B cell (primary cell): ENCODE measurements at places on chromosomes 12 and 14.
A peak's percentile ranks its signal among the peaks of the same experiment; 100 is the strongest.

GRCh38 chr12:69167648-69168165, 71.7 kb upstream of the CPSF6 start:
- DNase-seq: no peak

GRCh38 chr14:59583755-59584154, 7.1 kb upstream of the CCDC175 start:
- DNase-seq: no peak

DNA sequence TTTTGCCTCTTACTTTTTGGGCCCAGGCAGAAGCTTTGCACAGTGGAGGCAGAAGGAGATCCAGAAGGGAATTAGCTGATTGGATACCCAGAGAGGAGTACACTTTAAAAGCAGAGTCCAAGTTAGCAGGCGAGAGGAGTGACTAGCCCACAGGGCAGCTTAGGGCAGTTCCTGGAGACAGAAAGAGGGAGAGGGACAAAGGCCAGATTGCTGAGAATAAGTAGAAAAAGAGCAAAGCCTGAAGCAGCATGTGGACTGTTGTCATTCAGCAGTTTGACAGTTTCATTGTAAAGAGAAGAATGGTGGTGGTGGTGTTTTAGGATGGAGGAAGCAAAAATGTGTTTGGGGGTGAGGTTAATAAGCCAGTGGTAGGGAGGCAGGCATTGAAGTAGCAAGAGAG, 95.1 kb downstream of the PELI2 start:
- DNase-seq: no peak

DNA sequence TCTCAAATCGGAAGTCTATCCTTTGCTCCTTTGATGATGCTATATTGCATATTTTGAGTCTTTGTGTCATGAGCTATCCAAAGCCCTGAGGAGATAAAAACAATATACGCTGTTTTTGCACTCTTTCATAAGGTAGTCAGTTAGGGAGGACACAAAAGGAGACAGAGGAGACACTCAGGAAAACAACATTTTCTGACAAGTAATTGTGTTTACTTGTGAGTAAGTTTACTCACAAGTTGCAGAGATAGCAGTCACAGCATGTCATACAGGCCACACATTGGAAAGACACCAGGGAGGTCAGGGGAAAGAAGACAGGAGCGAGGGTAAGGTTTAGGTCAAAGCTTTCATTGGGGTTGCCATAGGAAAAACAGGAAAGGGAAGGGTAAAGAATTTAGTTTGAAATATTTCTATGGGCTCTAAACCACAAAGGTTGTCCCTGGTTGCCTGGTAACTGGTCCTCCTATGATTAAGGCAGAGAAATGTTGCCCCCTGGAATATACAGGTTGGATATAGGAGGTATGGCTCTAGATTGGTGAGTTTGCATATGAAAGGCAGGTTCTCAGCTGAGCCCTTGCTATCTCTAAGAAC, 7.4 kb upstream of the GABARAPL1 start:
- no peak for DNase-seq

DNA sequence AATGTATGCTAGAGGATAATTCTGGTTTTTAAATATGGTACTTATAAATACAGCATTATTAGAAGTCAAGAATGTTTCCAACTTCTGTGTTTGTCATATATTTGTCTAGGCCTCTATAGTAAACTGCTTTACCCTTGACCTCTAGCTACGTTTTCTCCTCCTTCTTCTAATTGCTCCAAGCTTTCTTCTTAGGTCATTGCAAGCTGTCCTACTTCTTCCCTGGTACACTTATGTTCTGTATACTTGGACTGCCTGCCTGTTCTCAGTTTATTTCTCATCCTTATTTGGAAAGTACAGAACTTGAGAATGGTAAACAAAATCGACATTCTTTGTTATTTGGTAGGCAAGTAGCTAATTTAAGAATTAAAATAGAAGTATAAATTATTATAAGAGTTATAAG, 23.9 kb upstream of the ATP2B1 start:
- DNase-seq: no peak

DNA sequence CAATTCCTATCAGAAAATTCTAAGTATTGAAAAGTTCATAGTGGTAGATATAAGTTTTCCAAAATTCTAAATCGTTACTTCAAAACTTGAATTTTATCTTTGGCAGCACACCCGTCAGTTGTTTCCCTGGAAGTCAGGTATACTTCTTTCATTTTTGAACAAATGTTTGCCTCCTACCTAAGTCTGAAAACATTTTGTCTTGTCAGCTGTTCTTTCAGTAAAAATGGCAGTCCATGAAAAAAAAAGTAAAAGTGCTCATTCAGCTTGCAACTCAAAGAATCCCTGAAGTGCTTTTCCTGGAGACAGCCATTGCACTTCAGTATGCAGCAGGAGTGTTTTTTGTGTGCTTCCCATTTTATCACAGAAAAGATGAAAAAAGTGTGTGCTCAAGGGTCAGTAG, 130.1 kb upstream of the NEDD1 start:
- no peak for DNase-seq

- DNase-seq: peak; percentile 59
Observed at GRCh38 chr14:60655898-60656685, 6.8 kb upstream of the SIX1 start.

- no peak for DNase-seq
Observed at GRCh38 chr12:90959032-90959431, 4.1 kb upstream of the CCER1 start.

DNA sequence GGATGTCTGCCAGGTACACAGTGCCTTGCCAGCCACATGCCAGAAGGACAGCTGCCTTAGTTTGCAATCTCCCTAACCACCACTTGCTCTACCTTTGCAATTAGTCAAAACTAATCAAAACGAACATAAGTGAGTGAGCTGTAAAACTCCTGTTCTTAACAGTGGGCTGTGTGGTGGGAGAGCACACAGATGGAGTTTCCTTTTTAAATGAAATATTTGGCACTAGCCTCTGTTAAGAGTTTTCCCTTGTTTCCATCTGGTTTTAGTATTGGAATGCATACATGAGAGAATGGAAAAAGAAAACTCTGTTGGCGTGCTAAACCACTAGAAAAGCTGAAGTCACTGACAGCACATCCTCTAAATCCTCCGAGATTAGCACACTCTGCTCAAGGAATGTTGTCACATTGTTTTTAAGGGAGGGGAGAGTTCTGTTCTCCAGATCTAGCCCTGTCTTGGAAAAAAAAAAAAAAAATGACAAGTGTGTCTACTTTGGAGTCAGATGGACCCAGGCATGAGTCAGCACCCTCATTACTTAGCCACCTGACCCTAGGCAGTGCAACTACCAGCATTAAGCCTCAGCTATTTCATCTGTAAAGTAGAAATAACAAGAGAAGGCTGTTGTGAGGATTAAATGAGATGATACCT, 83.9 kb downstream of the STXBP6 start:
- no peak for DNase-seq

DNA sequence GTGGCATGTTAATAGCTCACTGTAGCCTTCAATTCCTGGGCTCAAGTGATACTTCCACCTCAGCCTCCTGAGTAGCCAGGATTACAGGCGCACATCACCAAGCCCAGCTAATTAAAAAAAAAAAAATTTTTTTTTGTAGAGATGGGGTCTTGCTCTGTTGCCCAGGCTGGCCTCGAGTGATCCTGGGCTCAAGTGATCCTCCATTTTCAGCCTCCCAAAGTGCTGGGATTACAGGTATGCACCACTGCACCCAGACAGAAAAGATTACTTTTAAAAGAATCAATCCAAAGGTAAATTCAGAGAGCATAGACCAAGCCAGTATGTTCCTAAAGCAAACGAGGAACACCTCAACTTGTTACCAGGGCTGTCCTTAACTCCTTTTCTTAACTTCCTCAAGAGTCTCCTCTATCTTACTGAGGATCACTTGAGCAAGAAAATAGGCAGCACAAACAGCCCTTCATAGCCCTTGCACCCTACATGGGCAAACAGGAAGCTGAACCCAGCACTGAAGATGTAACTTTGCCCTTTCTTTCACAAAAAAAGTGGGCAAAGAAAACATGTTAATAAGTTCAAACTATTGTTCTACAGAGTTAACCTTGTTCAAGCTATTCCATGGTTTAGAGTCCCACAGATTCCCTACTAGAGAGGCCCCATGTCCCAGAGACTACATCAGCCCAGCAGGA, 11.3 kb downstream of the CS start:
- no peak for DNase-seq

DNA sequence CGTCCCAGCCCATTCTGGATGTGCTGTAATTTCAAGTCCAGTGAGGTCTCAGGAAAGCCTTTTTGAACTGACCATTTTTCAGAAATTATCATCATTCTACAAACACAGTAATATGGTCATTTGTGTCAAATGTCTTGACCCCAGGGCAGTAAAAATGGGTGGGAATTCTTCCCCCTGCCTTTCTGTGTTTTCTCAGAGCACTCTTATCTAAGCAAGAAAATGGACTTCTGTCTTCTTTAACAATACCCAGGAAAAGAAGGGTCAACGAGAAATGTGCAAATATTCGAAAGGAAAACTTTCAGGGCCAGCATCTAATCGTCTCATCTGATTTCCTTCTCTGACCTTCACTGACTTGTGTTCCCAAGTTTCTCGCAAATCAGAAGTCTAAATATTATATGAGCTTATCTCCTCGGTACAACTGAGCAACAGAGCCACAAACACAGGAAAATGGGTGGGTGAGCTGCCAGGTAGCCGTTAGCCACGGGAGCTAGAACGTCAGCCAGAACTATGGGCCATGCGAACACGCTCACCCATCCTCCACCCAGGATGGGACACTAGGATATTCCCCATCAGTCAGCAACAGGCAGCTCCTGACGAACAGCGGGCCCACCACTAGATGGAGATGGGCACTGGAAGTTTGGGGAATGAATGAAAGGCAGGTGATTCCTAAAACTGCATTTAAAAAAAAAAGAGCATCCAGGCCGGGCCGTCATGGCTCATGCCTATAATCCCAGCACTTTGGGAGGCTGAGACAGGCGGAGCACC, 57.1 kb downstream of the VWF start:
- DNase-seq: no peak

DNA sequence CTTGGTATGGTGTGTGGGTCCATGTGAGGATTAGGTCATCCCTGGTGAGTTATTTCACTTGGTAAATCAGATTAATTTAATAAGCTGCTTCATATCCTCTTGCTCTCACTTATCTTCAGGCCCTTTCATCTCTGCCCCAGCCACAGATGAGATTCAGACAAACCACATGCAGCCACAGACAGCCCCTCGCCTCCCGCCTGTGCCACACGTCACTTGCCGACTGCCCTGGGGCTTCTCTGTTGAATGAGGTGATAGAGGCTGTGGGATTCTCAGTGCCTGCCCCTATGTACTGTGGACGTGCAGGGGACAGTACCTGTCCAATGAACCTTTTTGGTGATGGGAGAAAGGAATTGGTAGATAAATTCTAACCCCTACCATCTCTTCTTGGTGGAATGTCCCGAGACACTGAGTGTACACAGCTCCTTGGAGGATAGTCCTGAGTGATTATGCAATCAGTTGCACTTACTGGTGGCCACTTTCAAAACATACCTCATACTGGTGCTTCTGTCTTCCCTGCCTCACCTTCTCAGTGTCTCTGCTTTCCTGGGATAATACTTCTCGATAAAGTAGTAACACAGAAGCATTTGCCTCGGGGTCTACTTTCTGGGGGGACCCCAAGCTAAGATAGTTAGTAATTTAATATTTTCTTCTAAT, 248.7 kb downstream of the TTC6 start:
- DNase-seq: no peak

- DNase-seq: no peak
Observed at GRCh38 chr12:126067626-126068329, 1002.5 kb downstream of the AACS start.

DNA sequence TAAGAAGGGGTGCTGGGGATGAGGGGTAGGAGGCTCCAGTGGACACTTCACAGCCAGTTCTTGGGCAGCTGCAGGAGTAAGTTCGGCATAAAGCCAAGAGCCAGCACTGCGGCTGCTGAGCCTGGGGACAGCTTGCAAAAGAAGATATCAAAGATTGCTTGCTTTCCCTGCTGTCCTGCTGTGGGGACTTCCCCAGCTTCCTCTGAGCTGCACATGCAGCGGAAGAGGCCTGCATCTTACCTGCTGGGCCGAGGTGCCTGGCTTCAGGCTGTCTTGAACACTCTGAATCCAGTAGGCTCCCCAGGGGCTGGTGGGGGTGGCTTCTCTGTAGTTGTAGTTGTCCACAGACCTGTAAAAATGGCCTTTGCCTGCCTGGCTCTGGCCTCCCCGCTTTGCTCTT, 1.3 kb downstream of the CHGA start:
- no peak for DNase-seq

DNA sequence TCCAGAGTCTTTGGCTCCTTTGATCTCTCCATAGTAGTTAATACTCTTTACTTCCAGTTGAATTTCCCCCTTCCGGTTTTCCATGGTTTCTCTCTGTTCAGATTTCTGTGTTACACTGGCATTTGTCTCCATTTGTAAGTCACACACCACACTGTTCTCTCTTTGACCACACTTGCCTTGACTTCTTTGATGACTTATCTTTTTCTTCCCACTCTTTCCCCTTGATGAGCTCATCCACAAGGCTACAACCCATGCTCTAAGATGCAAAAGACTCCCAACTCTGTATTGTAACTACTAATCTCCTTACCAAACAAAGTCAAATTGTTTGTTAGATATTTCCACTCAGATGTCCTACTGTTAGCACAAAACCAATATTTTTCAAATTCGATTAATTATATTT, 242.7 kb upstream of the E2F7 start:
- no peak for DNase-seq

GRCh38 chr12:54141431-54142113, 47.2 kb downstream of the SMUG1 start:
- no peak for DNase-seq

DNA sequence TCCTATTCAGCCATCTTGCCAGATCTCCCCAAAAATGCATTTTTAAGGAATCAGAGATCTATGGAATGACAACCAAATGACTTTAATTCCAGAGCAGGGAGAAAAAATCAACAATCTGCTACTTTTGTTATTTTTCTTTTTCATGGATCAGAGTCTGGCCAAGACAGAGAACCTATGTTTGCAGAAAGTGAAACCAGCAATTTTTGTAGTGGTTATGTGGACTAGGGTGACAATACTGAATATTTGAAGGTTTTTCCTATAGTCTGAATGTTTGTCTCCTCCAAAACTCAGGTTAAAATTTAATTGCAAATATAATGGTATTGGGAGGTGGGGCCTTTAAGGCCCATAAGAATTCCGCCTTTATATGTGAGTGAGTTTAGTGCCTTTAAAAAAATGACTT, 30.9 kb downstream of the KLRK1 start:
- DNase-seq: no peak

GRCh38 chr14:73977896-73978295, 27.8 kb downstream of the COQ6 start:
- no peak for DNase-seq

GRCh38 chr12:47316609-47317049, 236.9 kb upstream of the AMIGO2 start:
- DNase-seq: no peak

- no peak for DNase-seq
Observed at GRCh38 chr12:103269946-103270345, 225.8 kb downstream of the C12orf42 start.

DNA sequence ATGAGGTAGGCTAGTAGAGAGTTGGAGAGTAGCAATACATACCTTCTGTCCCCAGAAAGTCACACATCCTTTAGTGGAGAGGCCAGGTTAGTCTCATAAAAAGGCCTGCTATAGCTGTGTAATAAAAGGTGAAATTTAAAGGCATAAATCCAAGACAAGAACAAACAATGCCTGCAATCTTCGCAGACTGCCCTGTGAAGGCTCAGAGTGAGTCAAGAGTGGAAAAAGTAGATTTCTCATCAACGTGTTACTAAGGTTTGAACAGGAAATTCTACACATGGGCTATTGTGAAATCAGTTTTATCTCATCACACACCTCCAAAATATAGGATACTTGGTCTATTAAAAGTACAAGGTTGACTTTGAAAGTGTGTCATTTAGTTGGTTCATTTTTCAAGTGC, at the start of gene KLRC1:
Gene KLRC1, minus strand, starts transcription at position 222 of the 400 bp plus-strand sequence. CDS start 2,221 bp downstream, outside the sequence.
- DNase-seq: no peak

- DNase-seq: no peak
Observed at GRCh38 chr14:57617510-57617909, 123.9 kb upstream of the CCDC198 start.
